ENCODE measurements at places on chromosomes 7 and 10.

DNA sequence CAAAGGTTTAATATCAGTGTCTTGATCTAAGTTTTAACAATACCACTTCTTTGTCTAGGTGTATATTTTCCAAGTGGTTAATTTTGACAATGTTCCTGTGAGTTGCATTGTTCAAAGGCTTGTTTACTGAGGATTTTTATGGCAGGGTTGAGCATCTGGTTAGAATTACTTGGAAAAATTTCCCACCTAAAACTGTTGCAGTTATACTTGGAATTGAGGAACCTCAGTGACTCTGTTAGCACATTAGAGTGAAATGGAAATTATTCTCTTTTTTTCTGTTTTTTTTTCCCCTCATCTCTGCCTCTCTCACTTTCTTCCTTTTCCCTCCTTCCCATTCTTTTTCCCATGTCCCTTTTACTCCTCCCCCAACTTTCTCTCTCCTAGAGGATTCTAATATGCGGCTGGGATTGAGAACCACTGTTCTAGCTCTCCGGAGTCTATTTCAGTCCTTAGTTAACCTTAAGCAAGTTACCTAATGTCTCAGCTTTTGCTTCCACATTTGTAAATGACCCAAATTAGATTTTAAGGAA, 107.0 kb downstream of the PODXL start:
- DNase-seq, result no peak

GRCh38 chr7:119254742-119255141, 1018.2 kb upstream of the KCND2 start:
- no peak for DNase-seq

DNA sequence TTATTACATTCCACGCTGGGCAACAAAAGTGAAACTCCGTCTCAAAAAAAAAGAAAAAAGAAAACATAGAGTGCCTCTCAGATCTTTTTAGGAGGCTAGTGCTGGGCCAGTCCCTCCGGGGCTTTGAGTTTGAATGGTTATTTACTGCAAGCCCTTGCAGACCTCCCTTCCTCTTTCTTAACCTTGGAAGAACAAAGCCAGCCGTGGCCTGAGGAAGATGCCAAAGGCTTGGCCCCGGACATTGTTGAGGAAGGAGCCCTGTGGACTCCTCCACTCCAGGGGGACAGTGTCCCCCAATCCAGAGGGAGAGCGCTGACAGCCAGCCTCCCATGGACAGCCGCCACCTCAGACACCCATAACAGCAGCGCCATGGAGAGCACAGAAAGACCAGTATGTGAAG, 5.0 kb downstream of the TSPAN33 start:
- no peak for DNase-seq

GRCh38 chr7:34011696-34012095, 106.4 kb downstream of the BMPER start:
- no peak for DNase-seq

DNA sequence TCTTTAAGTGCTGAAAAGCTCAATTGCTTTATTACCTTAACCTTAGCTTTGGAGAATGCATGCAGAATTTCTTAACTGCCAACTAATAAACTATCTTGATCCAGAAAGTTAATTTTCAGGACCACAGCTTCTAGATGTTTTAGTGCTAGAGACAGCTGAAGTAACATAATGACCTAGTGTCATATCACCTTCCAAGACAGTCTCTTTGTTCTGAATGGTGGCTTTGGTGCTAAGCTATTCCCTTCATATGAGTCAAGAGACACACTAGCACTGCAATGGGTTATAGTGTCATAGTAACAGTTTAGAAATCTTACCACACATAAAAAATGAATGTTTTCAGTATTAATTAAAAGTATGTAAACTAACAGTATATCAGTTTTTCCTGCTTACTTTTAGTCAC, 115.4 kb upstream of the LRRN3 start:
- no peak for DNase-seq

GRCh38 chr7:130476297-130477150, 15.4 kb upstream of the MEST start:
- no peak for DNase-seq

GRCh38 chr7:103119791-103120291, 29.1 kb downstream of the NAPEPLD start:
- no peak for DNase-seq

DNA sequence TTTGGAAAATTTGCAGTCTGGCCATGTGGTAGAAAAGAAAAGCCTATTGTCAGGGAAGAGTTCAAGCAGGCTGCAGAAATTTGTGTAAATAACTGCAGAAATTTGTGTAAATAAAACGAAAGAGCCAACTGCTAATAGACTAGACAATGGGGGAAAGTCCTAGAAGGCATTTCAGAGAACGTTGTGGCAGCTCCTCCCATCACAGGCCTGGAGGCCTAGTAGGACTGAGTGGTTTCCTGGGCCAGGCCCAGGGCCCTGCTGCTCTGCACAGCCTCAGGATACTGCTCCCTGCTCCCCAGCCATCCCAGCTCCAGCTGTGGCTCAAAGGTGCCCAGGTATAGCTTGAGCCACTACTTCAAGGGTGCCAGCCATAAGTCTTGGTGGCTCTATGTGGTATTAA, 50.9 kb downstream of the RSBN1L start:
- DNase-seq, result no peak

GRCh38 chr7:30829471-30829870, 58.3 kb downstream of the MINDY4 start:
- no peak for DNase-seq

GRCh38 chr10:5385224-5385623, 19.4 kb downstream of the TUBAL3 start:
- no peak for DNase-seq

- DNase-seq, result no peak
These were observed 52.0 kb upstream of the PRSS1 start for GRCh38 chr7:142697270-142697669.

DNA sequence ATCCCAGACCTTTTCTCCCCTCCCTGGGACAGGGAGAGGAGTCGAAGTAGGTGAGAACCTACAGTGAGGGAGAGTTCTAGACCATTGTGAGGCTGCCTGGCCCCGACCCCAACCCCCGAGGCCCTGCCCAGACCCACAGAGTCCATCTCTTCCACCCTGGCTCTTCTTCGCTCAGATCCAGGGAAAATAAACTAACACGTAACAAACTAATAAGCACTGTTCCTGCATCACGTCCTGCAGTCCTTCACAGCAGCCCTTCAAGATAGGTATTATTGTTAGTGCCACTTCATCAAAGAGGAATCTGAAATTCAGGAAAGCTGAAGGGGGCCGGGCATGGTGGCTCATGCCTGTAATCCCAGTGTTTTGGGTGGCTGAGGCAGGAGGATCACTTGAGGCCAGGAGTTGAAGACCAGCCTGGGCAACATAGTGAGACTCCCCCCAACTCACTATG, at the start of gene SPACDR:
Gene SPACDR, minus strand, starts transcription at position 51 of the 451 bp plus-strand sequence. CDS start 235 bp downstream, outside the sequence.
- no peak for DNase-seq

GRCh38 chr10:11007476-11008020, 10.1 kb upstream of the CELF2 start:
- no peak for DNase-seq

DNA sequence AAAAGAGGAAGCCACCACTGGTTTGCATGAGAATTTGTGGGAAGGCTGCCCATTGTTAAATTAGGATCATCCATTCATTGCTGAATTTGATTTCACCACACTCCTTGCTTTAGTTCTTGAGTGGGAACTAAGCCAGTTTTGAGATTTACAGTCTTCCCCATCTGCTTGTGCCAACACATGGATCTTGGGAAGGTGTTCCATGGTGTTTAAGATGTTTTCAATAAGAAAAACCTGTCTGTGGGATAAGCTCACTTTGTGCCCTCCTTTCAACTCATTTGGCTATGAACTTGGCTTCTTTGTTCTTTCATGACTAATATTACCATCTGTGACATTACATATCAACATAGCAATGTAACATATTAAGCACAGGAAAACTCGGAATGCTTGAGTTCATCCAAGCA, 73.2 kb downstream of the INHBA start:
- DNase-seq, result no peak

DNA sequence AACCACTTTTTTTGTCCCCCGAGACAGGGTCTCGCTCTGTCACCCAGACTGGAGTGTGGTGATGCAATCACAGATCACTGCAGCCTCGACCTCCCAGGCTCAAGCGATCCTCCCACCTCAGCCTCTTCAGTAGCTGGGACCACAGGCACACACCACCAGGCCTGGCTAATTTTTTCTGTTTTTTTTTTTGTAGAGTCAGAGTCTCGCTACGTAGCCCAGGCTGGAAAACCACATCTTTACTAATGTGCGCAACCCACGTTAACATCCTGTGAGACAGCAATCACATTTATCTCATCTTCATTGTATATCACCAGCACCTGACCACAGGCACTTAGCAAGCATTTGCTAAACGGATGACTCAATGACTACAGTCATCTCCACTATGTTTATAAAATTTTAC, 77.8 kb upstream of the ATP6V0A4 start:
- DNase-seq, result no peak

GRCh38 chr7:55509322-55509721, 63.0 kb downstream of the VOPP1 start:
- DNase-seq, result no peak

- DNase-seq, result no peak
These were observed 6.9 kb downstream of the MMD2 start for GRCh38 chr7:4951903-4952636.

DNA sequence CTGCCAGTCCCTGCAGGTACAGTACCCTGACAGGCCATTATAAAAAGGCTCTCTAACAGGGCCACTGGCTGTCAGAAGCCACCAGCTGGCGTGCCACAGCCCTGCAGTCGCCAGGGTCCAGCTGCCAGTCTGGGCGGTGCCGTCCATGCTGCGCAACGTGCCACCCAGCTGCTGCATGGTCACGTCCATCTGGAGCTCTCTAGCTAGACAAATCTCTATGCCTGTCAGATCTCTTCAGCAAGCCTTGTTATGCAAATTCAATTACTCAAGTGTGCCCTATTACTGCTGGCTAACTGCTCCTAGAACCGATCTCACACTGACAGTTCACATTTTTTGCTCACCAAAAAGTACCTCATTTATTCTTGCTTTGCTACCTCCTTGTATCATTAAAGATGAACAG, 75.9 kb downstream of the HIBADH start:
- no peak for DNase-seq

All from right renal pelvis (tissue), 4 donors.